G401 (cell line): ENCODE measurements at places on chromosomes 6 and 20.

- no peak for DNase-seq
These were observed 151.5 kb upstream of the MLIP start for GRCh38 chr6:53959717-53960116.

DNA sequence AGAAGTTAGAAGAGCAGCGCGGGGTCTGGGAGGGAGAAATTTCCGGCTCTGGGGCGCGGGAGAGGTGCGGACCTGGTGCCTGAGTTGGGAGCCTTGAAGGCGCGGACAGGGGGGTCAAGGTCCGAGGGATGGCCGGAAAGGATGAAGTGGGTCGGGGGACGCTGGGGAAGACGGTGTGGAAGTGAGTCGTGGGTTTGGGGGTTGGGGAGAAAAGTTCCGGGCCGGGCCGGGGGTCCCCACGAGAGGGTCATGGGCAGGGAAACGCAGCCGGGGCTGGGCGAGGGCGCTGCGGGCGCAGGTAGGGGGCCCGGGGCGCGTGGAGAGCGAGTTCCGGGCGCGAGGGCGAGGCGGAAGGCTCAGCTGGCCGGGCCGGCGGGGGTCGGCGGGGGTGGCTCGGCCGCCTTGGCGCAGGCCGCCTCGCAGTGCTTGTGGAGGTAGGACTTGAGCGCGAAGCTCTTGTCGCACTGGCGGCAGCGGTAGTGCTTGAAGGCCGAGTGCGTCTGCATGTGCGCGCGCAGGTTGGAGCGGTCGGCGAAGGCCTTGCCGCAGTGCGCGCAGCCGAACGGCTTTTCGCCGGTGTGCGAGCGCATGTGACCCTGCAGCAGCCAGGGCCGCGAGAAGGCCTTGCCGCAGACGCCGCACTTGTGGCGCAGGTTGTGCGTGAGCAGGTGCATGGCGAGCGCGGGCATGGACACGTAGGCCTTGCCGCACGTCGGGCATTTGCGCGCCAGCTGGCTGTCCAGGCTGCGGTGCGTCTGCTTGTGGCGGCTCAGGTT is 10.5 kb upstream of the SRXN1 start:
- no peak for DNase-seq

GRCh38 chr20:48007351-48007750 is 222.1 kb upstream of the SULF2 start:
- no peak for DNase-seq

- DNase-seq: no peak
These were observed 165.2 kb upstream of the TOP1 start for GRCh38 chr20:40863355-40863919.

DNA sequence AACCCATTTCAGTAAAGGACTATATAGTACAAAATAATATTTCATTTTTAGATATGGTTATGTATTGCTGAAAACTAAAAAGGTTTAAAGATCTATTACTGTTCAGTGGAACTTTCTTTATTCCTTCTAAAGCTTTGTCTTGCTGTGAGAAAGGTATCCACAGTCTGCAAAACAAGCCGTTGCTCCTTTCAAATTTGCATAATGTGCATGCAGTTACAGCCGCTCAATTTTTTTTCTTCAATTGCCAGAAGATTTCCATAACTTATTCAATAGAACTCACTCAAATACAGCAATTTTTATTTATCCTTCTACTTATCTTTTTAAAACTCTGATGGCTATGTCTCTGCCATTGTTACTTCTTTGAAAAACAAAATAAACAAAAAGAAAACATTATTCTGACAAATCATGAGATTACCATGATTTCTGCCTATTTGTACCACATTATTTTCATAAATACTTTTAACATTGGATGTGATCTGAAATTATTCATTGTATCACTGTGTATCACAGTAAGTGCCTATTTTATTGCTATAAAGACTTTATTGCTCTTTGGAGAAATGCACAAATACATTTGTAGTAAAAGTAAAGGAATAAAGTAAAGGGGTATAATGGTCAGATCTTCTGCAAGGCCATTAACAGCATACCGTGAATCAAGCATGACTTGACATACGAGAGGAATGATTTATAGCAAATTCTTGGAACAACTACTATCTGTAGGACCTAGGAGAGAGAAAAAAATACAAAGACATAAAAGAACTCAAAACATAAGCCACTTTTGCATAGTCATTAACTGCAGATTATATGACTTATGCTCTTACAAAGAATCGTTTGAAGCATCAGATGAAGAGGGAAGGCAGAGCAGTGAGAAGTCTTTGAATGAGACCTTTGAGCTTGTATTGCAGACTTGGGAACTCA is 29.6 kb upstream of the HBS1L start:
- no peak for DNase-seq
